Effector memory CD4-positive, alpha-beta T cell (primary cell): ENCODE measurements at places on chromosomes 6 and 20.

DNA sequence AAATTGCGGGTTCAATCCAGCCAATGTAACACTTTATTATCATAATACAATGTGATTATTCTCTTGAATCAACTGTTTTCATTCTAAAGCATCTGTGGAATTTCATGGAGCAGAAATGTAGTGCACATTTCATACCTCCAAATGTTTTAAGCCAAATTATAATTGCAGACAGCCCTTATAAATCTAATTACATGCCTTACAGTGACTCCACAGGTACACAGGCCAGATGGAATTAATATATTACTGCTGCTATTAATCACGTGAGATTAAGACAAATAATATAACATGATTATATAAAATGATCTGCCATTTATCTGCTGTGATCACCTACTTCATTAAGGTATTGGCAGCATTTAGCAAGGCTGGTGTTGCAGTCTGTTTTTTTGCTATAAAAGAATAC, 9.7 kb upstream of the ECI2 start:
- no peak for DNase-seq

DNA sequence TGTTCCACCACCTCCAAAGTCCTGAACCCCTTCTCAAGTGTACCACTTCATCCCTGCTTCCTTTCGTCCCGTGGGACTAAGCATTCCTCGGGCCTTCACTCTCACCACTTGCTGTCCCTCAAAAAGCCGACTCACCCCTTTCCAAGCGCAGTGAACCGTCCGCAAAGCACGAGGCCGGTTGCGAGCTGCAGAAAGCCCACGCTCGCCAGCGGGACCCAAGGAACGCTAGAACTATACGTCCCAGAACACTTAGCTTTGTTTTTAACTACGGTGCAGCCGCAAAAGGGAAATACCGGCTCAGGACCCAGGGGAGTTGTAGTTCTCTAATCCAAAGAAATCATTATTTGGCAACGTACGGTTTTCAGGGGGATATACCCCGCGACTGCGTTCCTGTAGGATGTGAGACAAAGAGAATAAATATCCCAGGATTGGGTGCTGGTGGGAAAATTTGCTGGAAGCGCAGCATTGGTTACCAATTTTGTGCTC, 416 bp upstream of the POLR1H start:
- DNase-seq, result peak; percentile 26

DNA sequence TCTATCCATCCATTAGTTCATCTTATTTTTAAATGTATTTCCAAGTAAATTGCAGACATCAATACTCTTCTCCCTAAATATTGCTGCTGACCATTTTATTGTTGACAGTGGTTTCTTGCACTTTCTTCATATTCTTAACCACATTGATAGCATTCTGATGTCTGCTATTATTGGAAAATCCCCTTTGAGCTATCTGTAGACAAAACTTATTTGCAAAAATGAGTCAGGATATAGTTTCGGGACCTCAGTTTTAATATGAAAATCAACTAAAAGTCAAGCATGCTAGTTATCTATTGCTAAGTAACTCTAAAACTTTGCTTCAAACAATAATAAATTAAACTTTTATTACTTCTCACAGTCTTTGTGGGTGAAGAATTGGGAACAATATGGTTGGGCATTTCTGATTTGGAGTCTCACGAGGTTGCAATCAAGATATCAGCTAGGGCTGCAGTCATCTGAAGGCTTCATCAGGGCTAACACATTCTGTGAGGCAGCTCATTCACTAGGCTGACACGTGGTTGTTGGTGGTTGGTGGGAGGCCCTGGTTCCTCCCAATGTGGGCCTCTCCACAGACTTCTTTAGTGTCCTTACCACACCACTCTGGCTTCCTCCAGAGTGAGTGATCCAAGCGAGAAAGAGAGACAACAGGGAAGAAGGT, 32.7 kb downstream of the CD109 start:
- no peak for DNase-seq

DNA sequence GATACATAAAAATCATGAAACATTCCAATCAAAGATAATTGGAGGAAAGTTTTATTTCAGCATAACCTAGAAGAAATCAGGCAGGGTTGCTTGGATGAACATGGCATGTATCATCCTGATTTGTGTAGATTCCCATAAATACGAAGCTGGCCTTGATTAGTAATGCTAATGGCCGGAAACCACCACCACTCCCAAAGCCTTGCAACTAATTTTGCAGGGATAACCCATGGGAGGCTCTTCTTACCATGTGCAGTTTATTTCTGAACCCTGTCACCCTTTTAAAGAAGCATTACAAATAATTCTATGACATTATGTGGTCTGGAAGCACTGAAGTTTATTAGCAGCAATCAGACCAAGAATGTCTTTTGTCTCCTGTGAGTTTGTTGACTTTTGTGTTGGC, 80.8 kb downstream of the AIG1 start:
- no peak for DNase-seq

DNA sequence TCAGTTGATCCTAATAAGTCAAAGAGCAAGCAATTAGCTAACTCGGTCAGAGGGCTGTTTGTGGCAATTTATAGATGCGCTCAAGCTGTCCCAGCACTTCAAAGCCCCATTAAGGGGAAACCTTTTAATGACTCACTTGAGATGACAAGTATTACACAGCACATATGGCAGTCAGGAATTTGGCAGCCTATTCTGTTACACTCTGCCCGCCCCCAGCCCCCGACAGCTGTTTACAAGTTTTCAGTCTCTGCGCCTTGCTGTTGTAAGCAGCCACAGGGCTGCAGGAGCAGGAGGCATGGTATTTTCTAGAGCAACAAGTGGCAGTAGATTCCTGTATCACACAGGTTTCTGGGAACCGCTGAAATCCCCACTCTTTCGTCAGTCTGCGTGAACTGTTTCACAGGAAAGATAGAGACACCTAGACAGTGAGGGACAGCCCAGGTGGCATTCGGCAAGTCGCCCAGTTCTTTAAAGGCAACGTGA, 263.0 kb downstream of the FOXC1 start:
- DNase-seq, result no peak

- no peak for DNase-seq
These were observed 1.7 kb downstream of the PPP1R10 start for GRCh38 chr6:30615219-30615957.

- no peak for DNase-seq
These were observed 177.6 kb downstream of the UST start for GRCh38 chr6:148924226-148925012.

DNA sequence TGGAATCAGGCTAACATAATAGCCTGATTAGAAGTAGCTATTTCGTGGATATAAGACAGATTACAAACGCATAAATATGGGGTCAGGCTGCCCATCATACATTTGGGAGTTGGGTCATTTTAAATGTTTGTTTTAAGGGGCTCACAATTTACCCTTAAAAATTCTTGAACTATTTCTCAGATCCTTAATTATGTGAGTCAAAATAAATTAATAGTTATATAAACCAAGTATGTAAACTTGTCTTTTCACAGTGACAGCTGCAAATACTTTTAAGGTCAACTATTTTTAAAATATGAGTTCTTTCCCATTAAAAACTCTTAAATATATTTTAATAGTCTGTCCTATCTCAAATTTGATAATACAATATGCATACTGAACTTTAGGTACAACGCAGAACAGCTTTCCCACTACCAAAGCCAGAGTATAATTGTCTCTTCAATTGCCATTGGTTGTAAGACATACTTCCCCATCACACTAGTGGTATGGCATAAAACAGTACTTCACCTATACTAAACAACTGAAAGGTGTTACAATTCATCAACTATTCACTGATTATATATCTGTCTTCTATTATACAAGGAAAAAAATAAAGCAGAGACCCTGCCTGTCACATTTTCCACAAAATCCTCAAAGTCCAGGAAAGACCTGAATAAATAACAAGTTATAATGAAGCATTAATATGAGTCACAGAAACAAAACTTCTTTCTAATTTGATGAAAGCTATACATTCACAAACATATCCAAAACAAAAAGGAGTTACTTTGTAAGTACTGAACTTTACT, 80.8 kb upstream of the COL21A1 start:
- DNase-seq, result no peak

GRCh38 chr6:72999995-73000394, 225.3 kb downstream of the KHDC1L start:
- DNase-seq, result no peak

DNA sequence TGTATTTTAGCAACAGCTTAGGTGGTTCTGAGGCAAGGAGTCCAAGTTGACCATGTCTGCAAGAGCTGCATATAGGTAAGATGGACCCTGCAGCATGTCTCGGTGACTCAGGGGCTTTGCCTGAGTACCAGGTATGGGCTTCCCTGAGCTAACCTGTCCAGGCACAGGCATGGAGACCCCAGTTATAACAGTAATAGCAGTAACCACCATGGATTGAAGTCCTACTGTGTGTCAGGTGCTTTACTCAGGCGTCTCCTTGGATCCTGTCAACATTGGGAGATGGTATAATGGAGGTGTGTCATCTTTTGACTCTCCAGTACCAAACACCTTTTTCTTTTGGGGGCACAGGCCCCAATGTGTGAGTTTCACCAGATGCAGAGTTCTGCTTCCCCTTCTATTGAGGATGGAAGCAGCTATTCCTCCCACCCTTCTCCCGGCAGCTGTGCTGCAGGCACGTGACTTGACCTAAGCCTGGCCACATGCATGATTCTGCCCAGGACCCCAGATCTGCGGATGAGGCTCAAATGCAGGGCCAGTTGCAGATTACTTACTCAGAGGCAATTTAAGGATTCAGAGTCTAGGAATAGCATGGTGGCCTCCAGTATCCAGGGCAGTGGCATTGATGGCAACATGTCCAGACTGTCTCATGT, 13.8 kb downstream of the TREM1 start:
- no peak for DNase-seq

- DNase-seq, result no peak
These were observed 1024.3 kb upstream of the MAP3K7 start for GRCh38 chr6:91611190-91611589.

GRCh38 chr6:14120546-14120945, 3.0 kb downstream of the CD83 start:
- DNase-seq, result no peak

DNA sequence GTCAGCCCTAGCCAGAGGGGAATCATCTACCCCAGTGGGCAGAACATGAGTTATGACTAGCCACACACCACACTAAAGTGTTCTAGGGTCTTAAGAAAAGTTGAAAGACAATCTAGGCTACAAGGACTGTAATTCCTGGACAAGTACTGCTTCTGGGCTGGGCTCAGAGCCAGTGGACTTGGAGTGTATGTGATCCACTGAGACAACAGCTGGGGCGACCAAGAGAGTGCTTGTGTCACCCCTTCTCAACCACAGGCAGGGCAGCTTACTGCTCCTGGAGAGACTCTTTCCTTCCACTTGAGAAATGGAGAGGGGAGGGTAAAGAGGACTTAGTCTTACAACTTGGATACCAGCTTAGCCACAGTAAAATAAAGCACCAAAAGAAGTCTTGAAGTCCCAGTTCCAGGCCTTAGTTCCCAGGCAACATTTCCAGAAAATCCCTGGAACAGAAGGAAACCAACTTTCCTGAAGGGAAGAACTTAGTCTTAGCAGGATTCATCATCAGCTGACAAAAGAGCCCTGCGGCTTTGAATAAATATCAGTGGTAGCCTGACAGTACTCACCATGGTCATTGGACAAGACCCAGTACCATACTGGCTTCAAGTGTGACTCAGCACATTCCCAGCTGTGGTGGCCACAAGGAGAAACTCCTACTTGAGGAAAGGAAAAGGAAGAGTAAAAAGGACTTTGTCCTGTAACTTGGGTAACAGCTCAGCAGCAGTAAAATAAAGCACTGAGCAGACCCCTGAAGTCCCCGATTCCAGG, 355.1 kb upstream of the ADGRB3 start:
- no peak for DNase-seq

DNA sequence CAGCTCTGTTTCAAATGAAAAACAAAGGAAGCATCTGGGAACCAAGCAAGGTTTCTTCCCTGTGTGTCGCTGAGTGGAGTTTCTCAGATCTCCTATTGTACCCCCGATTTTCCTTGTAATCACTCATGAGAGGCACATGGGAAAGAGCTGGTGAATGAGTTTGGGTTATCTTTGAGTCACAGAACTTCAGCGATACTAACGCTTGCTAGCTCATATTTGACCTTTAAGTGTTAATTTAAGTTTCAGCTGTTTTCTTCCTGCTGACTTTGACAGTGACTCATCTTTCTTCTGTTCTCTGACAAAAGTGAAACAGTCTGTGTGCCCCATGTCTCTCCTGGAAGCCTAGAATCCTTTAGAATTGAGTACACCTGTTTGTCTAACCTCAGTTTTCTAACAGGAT, 261.1 kb upstream of the RGS17 start:
- DNase-seq, result no peak

DNA sequence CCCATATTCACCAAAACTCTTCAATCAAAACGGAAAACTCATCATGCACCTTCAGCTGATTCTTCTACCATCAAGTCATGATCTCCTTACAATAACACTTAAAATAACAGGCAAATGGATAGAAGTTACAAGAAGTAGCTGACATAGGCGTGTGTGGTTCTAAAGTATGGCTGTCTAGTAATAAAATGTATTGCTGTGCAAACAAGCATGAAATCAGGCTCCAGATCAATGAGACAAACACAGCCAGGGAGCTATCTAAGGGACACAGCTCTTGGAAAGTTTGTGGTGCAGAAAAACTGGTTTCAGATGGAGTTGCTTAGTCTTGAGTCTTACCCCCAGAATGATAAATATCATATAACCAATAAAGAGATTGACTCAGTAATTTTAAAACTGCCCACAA, 434.8 kb upstream of the NOX3 start:
- DNase-seq, result no peak

GRCh38 chr6:110738899-110739365, 76.3 kb downstream of the CDK19 start:
- no peak for DNase-seq

DNA sequence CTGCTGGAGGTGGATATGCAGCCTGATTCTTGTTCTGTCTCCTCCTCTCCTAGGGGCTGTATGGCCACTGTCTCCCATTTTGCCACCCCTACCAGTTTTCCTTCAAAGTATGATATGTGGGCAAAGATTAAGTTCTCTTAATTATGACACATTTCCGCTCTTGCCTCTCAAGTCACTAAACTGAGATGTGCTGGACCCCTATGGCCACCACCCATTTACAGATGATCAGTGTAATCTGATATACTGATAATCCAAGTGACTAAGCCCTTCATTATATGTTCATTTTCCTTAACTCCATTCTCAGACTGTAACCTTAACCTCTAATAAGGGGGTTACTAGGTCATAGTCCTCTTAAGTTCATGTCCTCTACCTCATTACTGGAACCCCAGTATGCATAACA, 711 bp upstream of the C20orf141 start:
- no peak for DNase-seq

DNA sequence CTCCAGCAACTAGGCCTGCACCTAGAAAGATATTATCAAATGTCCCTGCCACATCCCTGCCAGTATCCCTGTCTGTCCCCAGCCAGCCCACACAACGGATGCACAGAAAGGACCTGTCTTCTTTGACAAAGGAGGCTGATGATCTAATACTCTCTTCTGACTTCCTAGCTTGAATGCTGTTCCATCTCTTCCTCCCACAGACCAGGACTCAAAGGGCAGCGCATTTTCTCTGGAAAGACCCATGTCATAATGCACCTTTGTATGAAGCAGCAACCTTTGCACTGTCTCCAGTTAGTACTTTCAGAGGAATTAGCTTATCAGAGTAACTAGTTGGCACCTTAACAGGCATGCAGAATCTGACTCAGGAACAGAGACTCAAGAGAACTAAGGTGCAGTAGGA, 53.3 kb upstream of the TAF8 start:
- no peak for DNase-seq
